ENCODE measurements at places on chromosomes 3 and 15.

DNA sequence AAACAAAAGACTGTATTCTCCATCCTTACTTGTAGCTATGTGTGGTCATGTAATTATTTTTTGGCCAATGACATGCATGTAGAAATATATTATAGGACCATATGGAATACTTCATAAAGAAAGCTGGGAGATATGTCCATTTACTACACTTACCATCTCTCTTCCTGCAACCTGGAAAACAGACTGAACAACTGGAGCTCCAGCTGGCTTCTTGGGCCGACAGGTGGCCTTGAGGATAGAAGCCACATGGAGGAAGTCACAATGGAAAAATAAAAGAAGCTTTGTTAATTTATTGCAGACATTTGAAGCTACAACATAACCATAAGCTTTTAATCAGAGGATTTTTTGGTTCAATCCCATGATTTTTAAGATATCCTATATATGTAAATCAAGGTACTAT, 167.9 kb upstream of the CBLB start:
- DNase-seq = no peak

- DNase-seq = no peak
Measured at GRCh38 chr3:100198579-100199269, 62.1 kb upstream of the TBC1D23 start.

- no peak for DNase-seq
Measured at GRCh38 chr15:101269479-101270223, 7.6 kb downstream of the SELENOS start.

GRCh38 chr3:181326637-181327223, 337.2 kb upstream of the DNAJC19 start:
- DNase-seq = no peak

DNA sequence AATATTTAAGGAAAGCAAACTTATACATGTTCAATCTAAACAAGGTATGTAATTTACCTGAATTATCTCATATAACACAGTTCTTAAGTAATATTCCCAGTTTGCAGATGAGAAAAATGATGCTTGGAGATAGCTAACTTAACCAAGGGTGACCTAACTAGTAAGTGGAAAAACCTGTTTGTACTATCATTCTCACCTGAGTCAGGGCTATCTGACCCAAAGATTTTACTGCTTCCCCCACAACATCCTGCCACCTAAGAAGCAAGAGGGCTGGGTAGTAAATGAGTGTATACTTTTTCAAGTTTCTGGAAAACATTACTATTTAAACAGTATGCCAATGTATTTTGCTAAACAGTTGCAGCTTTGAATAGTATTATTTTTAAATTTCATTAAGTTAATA, 10.6 kb downstream of the TP63 start:
- DNase-seq = no peak

DNA sequence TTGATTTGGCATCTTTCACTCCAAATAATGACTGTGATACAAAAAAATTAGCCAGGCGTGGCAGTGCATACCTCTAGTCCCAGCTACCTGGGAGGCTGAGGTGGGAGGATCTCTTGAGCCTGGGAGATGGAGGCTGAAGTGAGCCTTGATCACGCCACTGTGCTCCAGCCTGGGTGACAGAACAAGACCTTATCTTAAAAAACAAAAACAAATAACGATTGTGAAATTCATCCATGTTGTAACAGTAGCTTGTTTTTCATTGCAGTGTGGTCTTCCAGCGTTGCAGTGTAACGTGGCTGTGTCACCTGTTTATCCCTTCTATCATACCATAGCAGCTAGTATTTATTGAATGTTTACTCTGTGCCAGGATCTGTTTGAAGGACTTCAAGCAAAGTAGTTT, 120.9 kb downstream of the ITPR1 start:
- DNase-seq = no peak

DNA sequence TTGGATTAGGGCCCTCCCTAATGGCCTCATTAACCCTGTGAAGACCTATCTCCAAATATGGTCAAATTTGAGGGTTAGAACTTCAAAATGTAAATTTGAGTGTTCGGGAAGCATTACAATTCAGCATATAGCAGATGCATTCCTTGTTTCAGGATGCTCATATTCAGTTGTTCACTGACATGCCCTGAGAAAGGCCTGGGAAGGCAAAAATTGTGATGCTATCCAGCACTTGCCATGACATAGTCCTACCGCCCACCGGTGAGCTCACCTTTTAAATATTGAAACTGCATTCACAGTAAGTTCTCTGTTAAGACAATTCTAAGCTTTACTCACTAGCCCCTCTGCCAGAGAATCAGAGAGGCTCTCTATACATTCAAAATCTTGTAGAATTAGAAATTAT, 300.3 kb upstream of the CCDC54 start:
- DNase-seq = no peak

GRCh38 chr3:98589331-98590036, 3.9 kb downstream of the CPOX start:
- no peak for DNase-seq

DNA sequence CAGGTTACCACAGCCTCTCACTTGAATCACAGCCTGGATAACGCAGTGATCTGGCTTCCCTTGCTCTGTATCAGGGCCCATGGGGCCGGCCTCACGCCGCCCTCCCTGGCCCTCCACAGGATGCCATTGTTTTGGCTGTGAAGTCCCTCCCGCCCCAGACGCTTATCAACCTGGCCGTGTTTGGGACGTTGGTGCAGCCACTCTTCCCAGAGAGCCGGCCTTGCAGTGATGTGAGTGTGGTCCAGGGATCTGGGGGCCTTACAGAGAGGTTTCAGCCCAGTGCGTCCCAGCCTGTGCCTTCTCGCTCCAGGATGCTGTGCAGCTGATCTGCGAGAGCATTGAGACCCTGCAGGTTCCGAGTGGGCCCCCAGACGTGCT, 6.6 kb downstream of the VWA5B2 start:
- DNase-seq = no peak

- no peak for DNase-seq
Measured at GRCh38 chr15:77430213-77430612, 9.5 kb downstream of the HMG20A start.

DNA sequence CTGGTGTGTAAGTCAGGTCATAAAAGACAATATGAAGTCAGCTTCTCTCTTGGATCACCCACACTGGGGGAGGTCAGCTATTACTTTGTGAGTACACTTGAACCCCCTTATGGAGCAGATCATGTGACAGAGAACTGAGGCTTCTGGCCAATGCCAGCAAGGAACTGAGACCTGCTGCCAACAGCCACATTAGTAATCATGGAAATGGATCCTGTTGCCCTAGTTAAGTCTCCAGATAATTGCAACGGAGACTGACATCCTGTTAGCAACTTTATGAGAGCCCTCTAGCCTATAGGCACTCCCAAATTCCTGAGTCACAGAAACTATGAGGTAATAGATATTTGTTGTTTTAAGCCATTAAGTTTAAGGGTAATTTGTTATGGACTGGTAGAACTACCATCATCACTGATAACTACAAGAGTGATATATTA, 110.4 kb upstream of the GMNC start:
- no peak for DNase-seq

GRCh38 chr3:194494951-194495374, 8.2 kb upstream of the ATP13A3 start:
- DNase-seq = no peak

- no peak for DNase-seq
Measured at GRCh38 chr3:23537101-23537551, 268.6 kb upstream of the UBE2E1 start.

All from stimulated activated CD8-positive, alpha-beta memory T cell treated with anti-CD3 and anti-CD28 coated beads, Interleukin-4, amount 100 ng/mL, for 1 hour (primary cell).